ENCODE measurements at places on chromosomes 12 and 14.

DNA sequence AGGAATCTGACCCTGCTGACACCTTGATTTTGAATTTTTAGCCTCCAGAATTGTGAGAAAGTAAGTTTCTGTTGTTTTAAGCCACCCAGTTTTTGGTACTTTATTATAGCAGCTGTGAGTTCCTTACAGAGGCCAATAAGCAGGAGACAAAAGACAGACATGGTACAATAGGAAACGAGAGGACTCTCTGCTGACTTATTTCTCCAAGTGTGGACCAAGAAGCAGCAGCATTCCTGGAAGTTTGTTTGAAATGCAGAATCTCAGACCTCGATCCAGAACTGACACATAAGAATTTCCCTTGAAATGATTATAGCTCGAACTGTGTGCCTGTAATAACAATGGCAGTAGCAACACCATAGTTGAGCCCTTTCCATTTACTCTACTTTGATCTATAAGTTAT lies 31.9 kb upstream of the LUM start:
- DNase-seq, result no peak

- DNase-seq, result no peak
Measured at GRCh38 chr12:26724309-26724702, 108.7 kb downstream of the ITPR2 start.

DNA sequence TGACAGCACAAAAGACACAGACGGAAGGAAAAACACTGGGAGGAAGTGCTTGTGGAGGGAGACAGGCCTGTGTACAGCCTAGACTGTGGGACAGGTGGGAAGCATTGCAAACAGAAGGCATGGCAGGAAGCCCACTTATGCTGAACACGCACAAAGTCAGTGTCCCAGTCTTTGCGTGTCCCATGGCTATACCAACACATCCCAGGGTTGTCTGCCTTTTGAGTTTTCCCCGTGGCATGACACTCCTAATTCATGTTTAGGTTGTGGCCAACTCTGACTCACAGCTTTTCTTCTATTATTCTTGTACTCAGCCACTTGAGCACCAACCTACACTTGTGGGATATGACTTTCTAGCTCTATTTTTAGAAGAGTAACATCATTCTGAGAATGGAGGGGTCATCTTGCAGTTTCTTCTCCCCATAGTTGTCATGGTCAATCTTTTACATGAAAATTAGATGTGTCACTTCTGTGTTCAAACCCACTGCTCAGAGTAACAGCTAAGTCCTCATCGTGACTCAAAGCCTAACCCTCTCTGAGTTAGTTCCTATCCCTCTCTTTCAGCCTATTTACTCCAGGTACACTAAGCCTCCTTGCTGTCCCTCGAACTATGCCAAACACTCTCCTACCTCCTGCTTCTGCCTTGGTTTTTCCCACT lies 27.5 kb upstream of the JPH4 start:
- no peak for DNase-seq

GRCh38 chr12:129589503-129589902 lies 314.3 kb downstream of the TMEM132D start:
- no peak for DNase-seq

DNA sequence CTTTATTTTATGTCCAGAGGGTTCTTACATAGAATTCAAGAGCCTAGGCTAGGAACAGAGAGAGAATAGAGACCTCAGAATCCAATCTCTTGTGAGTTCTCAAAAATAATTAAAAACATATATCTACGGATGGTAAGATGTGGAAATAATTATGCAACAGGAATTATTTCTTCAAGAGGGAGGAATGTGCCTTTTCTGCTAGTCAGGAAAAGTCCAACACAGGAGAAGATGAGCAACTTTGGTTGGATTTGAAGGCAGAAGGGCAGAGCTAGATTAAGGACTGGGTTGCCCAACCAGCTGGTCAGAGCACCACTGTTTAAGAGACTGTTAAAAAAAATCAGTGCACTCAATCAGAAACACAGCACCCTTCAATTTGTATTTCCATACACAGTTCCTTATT lies 365.5 kb downstream of the ETNK1 start:
- DNase-seq, result no peak

GRCh38 chr14:65565948-65566347 lies 153.4 kb downstream of the FUT8 start:
- DNase-seq, result no peak

- no peak for DNase-seq
Measured at GRCh38 chr12:24378548-24379407, 429.3 kb upstream of the SOX5 start.

GRCh38 chr12:107735763-107736162 lies 25.2 kb downstream of the PRDM4 start:
- DNase-seq, result no peak

DNA sequence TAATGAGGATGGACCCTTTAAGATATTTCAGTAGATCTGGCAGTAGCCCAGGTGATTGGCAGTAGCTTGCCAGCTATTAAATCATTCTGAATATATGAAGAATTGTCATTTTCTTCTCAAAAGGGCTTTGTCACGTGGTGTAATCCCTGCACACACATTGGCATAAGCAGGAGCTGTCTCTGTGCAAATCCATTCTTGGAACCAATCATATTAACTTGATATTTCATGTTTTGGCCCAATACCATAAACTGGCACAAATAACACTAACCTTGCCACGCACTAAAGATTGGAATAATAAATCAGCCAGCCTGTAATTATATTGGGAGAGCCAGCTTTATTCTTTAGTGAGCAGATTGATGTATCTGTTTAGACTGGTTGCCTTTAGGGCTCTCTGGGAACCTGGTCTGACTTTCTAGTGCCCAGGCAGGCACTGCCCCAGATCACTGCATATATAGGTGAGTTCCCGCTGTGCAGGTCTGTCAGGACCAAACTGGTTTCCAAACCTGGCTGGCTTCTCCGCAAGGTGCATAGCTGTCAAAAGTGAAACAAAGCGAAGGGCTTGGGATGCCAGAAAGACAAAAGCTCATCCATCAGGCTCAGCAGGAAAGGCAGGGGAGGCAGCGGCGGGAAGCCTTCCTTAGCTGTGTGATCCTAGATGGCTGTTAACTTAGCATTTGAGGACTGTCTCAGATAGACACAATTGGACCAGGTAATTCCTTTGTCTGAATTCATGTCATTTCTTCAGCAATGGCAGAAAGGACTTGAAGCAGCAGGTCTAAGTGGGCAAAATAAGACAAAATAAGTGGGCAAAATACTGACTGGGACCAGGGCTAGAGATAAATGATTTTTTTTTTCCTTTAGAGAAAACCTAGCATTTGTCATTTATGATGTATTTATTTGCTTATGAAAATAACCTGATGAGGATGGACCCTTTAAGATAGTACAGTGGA lies 128.8 kb upstream of the DYRK2 start:
- DNase-seq, result no peak

DNA sequence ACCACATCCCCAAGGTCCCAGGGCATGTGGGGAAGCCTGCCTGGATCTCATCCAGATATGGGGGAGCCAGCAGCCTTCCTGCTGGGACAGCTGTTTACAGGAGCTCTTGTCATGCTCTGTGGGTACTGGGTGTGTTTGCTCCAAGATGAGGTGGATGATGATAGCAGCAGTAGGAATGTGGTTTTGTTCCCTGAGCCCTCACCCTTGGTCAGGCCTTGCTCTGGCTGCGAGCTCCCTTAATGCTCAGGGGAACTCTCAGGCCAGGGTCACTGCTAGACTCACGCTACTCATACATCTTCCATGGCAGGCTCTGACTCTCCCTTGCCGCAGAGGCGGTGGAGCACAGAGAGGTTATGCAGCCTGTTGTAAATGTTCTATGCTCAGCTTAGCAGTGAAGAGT lies 990.3 kb downstream of the AACS start:
- no peak for DNase-seq

GRCh38 chr14:19743256-19743655 lies at the start of gene OR4Q3:
OR4Q3 (plus strand) TSS chr14:19743571.
- no peak for DNase-seq
